ENCODE measurements at places on chromosomes 7 and 10.

DNA sequence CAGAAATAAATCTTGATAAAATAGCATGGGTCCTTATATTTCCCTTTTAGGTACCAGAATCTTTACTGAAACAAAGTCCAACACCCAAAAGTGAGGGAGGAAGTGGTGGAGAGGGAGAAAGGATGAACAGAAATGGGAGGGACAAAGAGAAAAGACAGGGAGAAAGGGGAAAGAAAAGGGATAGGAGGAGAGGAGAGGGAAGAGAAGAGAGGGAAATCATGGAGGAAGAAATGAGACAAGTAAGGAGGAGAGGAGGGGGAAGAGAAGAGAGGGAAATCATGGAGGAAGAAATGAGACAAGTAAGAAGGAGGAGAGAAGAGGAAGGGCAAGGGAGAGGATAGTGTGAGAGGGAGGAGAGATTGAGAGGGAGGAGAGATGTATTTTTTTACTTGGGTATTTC lies 50.1 kb upstream of the ARL4A start:
- no peak for DNase-seq

GRCh38 chr7:16071246-16071857 lies 350.0 kb downstream of the CRPPA start:
- peak; percentile 51 for DNase-seq

- no peak for DNase-seq
Observed at GRCh38 chr10:81135851-81136250, 598.1 kb downstream of the SH2D4B start.

- no peak for DNase-seq
Observed at GRCh38 chr7:6251653-6252052, 20.8 kb downstream of the CYTH3 start.

DNA sequence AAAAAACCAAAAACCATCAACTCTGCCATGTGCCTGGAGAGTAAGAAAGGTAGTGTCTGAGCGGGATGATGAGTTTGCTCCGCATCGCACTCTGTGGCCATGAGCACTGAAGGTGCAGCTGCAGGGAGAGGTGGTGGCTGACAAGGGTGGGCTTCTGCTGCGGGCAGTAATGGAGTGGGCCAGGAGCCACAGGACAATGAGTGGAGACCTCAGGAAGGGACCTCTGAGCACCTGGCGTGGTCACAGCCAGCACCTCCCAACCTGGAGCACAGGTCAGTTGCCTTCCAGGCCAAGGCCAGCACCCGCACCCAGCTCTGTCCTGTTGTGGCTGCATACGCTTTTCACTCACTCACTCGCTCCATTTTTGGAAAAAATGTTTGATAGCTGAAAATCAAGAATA lies 115.5 kb downstream of the ANKRD61 start:
- no peak for DNase-seq

- DNase-seq, result peak; percentile 81
Observed at GRCh38 chr10:102114861-102115618, 5.1 kb downstream of the LDB1 start.

GRCh38 chr7:47438411-47439029 lies 143.4 kb downstream of the TNS3 start:
- no peak for DNase-seq

- no peak for DNase-seq
Observed at GRCh38 chr7:108348913-108349312, 107.3 kb downstream of the NRCAM start.

- no peak for DNase-seq
Observed at GRCh38 chr7:27590416-27590815, 72.3 kb downstream of the HIBADH start.

- no peak for DNase-seq
Observed at GRCh38 chr7:84364708-84365107, 170.1 kb upstream of the SEMA3A start.

GRCh38 chr10:122730238-122730637 lies 30.6 kb upstream of the C10orf120 start:
- DNase-seq, result no peak

GRCh38 chr7:131667699-131668098 lies 111.3 kb upstream of the PODXL start:
- DNase-seq, result no peak

DNA sequence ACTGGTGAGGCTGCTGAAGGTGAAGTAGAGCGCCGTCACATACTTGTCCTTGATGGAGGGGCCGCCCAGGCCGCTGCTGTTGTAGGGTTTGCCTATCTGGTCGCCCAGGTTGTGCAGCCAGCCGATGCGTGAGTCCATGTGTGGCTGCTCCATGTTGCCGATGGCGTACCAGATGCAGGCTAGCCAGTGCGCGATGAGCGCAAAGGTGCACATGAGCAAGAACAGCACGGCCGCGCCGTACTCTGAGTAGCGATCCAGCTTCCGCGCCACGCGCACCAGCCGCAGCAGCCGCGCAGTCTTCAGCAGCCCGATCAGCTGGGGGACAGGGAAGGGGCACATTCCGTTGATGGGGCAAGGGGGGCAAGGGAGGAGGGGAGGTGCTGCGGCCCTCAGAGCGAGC lies 26.6 kb downstream of the KCNH2 start:
- no peak for DNase-seq

GRCh38 chr10:95792211-95792780 lies 36.3 kb downstream of the ENTPD1 start:
- DNase-seq, result peak; percentile 79

GRCh38 chr10:95445223-95445836 lies 115.8 kb downstream of the SORBS1 start:
- DNase-seq, result no peak

DNA sequence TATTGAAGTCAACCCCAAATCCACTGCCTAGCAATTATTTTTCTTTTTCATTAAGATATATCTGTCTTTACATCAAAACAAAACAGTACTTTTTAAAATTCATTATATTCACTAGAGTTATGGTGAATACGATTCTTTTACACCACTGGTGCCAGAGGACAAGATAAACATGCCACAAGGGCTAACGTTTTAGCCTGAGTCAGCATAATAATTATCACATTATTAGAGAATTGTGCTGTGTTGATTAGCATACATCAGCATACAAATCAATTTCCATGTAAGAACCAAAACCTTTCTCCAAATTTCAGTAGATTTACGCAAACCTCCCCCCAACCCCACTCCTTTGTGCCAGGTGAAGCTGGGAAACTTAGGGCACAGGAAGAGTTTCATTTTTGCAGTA lies 131.1 kb upstream of the TMEM106B start:
- no peak for DNase-seq

DNA sequence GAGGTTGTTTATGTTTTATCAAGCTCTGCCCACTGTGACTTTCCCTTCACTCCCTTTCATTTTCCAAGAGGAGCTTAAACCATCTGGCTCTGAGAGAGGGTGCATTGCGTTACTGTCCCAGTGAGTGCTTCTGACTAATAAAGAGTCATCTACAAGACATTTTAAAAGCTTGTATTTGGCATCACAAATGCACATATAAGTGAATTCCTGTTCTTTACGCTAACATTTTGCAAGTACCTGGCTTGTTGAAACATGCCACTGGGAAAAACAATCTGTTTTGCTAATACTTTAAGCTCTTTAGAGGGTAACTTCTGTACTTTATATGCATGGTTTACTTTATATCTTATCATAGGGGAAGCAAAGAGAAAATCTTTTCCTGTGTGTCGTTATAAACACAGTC lies 534.6 kb upstream of the POM121L12 start:
- DNase-seq, result no peak

GRCh38 chr10:95756809-95757684 lies 1.1 kb downstream of the ENTPD1 start:
- no peak for DNase-seq

GRCh38 chr7:6651851-6652445 lies 14.8 kb downstream of the ZNF316 start:
- DNase-seq, result no peak

- no peak for DNase-seq
Observed at GRCh38 chr10:29524720-29525119, 110.1 kb downstream of the SVIL start.

DNA sequence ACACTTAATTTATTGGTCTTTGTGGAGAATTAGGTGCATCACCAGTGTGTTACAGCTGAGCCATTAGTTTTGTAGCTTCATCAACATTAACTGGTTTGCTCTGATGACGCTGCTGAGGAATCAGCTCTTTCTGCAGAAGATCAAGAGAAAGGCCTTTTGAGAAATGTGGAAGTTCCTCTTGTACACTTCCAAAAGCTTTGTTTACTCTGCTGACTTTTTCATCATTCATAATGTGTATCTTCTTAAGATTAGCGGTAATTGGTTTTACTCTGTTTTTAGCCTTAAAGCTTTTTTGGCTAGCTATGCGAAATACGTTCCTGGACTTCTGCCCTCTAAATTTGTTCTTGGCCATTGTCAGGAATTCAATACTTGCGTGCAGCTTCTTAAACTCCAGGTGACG lies 8.2 kb upstream of the PHYH start:
- DNase-seq, result no peak

DNA sequence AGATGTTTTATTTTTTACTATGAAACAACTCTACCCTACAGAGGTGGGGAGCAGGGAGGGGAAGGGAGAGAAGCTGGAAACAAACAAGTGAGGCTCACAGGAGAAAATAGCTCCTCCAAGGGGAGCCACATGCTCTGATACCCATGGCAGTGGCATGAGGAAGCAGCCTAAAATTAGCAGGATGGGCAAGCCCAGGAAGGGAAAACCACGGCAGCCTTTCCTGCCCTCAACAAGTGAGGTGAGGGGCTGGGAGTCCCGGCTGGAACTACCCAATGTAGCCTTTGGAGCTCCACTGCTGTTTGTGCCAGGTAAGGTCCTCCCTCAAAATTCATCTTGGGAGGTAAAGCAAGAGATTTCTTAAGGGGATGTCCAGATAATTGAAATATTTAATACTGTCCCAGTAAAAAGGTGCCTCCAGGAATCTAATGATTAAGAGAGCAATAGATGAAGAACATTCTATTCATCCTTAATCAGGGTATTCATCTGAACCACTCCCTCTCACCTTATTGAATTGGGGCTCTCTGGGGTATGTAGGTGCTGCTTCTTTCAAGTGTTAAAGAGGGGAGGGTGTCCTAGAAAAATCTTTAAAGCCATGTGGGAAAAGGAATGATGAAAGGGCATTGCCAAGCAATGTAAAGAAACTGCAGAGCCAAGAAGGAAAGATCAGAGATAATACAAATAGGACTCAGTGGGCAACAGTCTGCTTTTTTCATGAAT lies 12.8 kb upstream of the HERC4 start:
- no peak for DNase-seq

DNA sequence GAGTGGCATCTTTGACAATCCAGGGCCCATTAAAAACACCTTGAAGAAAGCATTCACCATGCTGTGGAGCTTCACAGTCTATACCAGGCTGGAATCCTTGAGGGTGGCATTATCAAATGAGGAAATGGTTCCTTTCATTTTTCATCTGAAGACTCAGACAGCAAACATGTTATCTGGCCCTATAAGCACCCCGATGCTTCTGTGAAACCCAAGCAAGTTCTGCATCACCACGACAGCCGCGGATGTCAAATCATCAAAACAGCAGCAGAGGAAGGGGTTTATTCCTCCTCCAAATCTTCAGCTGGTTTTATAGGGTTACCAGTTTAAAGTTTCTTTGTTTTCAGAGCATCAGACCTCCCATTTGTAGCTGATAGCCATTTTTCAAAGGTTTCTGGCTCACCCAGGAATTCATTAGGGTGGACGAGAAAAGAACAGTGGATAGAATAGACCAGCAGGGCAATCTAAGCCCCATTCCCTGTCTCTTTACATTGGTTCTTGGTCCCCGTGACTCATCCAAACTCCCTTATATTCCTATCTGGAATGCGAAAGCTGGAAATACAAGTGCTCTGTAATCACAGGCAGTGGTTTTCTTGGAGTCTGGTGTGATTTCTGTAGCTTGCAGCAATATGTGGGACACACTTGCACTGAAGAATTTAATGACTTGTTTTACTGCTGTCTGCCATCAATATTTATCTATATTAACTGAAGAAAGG lies 217.9 kb downstream of the SKAP2 start:
- no peak for DNase-seq

DNA sequence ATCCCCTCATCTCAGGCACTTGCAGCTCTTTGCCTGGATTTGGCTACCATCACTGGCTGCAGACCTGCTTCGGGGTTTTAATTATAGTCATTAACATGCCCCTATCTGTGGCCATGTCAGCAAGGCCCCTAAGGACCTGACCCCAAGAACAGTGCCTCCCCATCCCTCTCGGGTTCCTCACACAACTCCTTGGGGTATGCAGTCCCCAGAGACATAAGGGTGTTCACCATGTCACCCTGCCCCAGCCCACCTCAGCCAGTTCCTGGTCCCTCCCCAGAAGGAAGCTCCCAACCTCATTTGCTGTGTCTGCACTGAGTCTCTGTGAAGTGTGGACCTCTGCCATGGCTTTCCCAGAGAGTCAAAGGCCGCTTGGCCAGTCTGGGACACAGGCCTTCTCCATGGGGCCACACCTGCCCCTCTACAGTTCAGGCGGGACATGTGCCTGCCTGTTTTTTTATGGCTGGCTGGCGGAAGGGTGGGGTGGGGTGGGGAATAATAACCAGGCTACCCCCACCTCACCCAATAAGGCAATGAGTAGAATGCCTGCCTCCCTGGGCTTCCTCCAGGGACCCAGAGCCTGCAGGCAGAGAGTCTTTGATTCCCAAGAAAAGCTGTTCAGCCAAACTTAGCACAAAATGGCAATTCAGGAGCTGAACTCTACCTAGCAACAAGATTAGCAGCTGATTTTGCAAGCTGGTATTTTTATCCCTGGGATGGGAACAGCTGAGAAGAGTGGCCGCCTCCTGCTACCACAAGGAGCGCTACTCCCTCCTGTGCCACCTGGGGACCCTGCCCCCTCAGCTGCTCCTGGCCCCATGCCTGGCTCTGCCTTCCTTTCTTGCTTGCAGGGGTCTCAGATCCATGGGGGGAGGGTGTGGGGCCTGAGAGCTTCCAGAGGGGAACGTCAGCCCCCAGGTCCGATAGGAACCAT lies 23.7 kb upstream of the CAMK2B start:
- no peak for DNase-seq

- peak; percentile 35 for DNase-seq
Observed at GRCh38 chr7:150686030-150686631, 625 bp downstream of the GIMAP2 start.

- no peak for DNase-seq
Observed at GRCh38 chr7:116540743-116541142, 15.9 kb downstream of the CAV1 start.

GRCh38 chr10:31625566-31625965 lies 303.1 kb downstream of the ARHGAP12 start:
- DNase-seq, result peak; percentile 73

- DNase-seq, result no peak
Observed at GRCh38 chr7:100093498-100093897, 4.7 kb downstream of the COPS6 start.

- DNase-seq, result no peak
Observed at GRCh38 chr7:142445019-142445686, 187.3 kb upstream of the PRSS58 start.

DNA sequence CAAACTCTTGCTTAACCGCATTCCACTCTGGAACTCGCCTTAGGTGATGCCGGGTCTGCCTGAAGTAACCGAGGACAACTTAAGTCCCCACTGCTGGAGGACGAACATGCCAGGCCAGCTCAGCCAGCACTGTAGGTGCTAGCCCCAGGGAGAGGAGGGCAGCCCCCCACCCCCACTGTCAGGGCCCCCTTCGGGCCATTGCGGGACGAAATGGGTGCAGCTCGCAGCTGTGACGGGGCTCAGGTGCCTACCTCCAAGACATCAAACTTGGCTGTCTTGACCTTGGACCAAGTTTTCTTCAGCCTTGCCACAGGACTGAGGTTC lies 60.4 kb downstream of the CSGALNACT2 start:
- no peak for DNase-seq
